ENCODE measurements at places on chromosomes 11 and 22. TPM values are rescaled to one million over a fixed set of nuclear protein-coding genes. Genes with fewer than 3 reads are reported as not detected.

DNA sequence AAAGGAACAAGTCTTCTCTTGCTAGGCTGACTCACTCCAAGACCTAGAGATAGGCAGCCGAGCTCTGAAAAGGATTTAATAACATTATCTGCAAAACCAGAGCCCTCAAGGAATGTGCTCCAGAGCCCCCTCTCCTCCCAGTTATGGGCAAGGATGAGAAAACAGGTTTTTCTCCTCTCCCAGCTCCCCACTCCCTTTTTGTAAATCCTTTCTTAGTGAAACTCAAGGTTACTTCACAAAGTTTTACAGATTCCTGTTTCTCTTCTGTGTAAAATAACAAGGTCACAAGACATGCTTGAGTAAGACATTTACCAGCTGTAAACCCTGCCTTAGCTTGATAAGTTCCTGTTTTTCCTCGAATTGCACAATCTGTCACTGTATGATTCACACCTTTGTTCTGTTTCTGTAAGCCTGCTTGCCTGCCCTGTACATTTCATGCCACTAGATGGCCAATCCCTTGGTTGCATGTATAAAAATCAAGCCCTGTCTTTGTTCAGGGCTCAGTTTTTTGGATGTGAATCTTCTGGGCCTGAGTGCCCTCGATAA lies 489.4 kb downstream of the KCNA4 start:
- DNase-seq = no peak

DNA sequence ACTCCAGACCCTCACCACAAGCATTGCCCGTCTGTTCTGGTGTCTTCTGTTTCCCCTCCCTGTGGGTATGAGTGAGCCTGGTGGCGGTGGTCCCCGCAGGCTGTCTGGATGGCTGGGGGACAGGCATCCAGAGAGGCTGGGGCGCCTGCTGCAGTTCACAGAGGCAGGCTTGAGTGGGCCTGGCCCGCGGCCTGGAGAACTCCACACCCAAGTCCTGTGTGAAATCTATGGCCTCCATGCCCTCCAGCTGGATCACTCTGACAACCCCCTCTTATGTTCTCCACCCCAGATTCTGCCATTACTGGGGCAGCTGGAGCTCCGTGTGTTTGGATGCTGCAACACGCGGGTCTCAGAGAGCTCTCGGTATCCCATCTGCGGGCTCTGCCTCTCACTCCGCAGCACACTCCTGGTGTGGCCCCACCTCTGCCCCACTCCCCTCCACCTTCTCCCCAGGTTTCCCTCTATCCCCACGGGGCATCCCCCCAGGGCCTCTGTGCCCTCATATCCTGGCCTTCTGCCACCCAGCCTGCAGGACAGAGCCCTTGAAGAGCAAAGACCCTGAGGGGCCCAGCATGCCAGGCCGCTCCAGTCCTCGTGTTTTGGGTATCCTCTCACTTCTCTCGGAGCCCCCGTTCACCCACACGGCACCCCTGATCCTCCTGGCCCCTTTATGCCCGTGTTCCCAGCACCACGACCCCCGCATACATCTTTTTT lies 31.3 kb downstream of the LRRC74B start:
- no peak for DNase-seq

DNA sequence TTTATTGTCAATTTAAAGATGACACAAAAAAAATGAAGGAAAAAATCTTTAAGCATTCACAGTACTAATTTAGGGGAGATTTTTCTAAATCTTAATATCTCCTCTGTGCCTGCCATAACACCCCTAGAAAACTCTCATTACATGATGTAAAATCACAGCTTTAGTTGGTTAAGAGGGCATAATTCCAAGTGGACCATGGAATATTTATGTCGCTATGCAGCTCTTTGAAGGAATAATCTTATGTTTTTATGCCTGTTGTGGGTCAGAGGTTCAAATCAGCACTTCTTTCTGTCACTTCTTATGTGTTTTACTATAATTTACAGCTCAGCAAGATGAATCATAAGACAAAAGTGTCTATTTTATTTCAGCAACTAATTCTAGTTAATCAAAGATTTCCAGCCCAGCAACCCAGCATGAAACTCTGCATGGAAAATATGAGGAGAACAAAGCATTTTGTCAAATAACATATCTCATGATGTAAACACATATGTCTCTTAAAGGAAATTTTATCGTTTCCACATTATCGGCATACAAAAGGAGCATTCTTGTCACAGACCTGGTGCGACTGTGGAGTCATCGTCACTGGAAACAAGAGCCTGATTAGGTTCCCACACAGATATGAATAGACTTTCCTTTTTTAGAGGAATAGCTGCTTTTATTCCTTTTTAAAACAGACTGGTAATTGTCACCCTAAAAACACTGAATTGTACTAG lies 274.8 kb downstream of the SOX6 start:
- no peak for DNase-seq

DNA sequence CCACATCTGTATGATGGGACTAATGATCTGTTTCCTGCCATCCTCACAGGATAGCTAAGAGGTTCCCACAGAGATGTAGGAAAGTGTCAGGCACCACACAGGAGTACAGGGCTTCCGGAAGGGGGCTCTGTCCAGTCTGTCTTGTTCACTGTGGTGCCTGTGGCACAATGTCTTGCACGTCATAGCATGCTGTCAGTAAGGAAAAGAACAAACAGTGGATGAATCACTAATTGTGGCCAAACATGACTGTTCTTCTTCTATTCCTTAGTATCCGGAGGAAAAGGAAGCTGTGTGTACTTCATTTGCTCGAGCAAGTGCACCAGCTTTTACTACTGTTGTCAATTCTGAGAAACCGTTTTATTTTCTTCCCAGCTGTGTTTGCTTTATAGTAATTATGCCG lies 73.4 kb upstream of the YWHAH start:
- no peak for DNase-seq

- no peak for DNase-seq
Observed at GRCh38 chr11:44978961-44979331, 28.3 kb upstream of the TP53I11 start.

- no peak for DNase-seq
Observed at GRCh38 chr22:42791721-42792452, 65.2 kb downstream of the ARFGAP3 start.

DNA sequence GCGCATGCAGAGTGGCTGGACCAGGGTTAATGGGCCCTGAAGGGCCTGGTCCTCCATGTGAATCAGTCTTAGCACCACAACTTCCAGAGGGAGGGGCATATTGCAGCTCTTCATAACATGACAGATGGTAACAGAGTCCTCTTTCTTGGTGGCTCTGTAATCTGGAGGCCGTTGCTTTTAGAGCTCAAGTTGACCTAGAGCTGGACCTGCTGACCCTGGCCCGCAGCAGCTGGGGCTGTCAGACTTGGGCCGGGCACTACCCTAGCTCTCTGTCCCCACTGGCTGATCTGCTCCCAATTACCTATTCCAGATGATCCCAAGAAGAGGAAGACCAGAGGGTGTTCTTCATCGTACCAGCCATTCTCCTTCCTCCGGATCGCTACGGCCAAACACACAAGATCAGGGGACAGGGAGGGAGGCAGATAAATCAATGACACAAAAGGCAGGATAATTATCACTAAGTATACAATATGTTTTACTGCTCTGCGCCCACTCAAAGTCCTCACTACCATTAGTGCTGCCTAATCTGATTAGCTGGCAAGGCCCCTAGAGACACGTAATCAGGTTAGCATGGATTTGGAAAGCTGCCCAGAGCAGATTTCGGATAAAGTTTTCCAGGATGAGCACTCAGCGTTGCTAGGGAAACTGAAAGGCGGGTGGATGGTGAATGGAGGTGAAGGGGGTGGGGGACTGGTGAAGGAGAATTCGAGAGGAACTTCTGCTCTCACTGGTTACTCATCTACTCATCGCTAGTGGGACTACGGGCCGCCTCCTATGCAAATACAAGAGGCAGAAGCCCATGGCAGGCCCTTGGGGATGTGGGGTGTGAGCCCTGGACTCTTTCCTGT lies 64.5 kb upstream of the PHOX2A start:
- DNase-seq = no peak

- DNase-seq = no peak
Observed at GRCh38 chr22:41217553-41218157, 12.5 kb downstream of the L3MBTL2 start.

DNA sequence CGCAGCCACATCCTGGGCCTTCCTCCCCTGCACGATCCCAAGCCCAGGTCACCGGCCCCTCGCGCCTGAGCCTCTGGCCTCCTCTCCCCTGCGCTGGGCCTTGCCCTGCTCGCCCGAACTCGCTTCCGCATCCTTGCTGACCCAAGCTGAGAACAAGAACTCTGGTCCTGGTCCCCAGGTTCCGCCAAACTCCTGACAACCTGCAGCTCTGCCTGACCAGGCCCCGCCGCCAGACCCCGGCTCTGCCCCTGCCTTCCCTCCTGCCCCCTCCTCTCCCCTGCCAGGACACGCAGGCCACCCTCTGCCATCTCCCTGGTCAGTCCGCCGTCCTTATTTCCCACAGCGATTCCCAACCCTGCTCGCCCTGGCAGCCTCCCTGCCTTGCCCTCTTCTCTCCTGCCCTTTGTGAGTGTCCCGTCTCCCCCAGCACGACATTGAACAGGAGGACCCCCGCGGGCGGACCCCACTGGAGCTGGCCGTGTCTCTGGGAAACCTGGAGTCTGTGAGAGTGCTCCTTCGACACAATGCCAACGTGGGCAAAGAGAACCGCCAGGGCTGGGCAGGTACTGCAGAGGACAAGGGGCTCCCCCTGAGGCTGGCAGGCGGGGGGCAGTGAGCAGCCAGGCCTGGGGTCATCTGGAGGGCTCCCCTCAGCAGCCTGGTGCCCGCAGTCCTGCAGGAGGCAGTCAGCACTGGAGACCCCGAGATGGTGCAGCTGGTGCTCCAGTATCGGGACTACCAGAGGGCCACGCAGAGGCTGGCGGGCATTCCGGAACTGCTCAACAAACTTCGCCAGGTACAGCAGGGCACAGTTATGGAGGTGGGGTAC lies 762 bp downstream of the ANKRD13D start:
- no peak for DNase-seq

DNA sequence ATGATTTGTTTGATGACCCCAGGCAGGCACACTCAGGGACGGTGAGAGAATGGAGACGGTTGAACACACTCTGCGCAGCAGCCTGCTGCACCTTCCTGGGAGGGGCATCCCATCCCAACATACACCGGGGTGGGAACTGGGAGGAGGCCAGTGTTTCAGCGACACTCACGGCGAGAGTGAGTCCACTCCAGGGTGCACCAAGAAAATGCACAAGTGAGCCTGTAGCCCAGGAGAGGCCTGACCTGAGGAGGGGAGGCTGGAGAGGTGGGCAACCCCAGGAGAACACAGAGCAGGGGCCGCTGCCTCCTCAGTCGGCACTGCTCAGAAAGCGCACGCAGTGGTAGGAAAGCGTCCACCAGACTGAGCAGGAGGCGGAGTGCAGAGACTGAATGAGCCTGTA lies 54.5 kb downstream of the IGF2 start:
- DNase-seq = no peak

GRCh38 chr11:61293867-61294716 lies 1.0 kb downstream of the VWCE start:
- DNase-seq = peak; percentile 91

- no peak for DNase-seq
Observed at GRCh38 chr11:95487391-95487790, 256.4 kb upstream of the SESN3 start.

DNA sequence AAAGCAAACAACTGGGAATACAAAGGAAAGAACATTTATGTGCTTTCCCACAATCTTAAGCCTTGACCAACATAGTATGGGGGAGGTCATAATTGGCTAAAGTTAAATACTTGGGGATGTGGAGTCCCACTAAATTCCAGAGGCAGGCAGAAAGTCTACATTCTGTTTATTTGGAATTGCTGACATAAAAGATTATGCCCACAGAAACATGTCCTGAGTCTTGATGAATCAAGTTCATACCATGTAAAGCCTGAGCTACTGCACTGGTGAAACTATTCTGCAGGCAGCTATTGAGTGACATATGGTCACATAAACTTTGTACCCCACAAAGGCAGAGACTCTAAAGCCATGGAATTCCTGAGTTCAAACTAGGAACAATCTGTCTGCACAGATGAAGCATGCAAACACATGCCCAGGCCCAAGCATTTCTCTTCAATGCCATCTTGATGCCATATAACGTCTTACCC lies 69.9 kb upstream of the CHRM4 start:
- no peak for DNase-seq

DNA sequence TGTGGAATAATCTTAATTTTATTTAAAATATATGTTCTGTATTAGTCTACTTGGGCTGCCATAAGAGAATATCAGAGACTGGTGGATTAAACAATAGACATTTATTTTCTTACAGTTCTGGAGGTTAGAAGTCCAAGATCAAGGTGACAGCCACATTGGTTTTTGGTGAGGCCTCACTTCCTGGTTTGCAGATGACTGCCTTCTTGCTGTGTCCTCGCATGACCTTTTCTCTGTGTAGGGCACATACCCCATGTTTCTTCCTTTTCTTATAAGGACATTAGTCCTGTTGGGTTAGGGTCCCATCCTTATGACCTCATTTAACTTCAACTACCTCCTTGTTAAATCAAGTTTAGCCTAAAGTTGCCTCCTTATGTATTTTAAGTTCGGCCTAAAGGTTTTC lies 202.7 kb upstream of the MPPED2 start:
- DNase-seq = no peak

DNA sequence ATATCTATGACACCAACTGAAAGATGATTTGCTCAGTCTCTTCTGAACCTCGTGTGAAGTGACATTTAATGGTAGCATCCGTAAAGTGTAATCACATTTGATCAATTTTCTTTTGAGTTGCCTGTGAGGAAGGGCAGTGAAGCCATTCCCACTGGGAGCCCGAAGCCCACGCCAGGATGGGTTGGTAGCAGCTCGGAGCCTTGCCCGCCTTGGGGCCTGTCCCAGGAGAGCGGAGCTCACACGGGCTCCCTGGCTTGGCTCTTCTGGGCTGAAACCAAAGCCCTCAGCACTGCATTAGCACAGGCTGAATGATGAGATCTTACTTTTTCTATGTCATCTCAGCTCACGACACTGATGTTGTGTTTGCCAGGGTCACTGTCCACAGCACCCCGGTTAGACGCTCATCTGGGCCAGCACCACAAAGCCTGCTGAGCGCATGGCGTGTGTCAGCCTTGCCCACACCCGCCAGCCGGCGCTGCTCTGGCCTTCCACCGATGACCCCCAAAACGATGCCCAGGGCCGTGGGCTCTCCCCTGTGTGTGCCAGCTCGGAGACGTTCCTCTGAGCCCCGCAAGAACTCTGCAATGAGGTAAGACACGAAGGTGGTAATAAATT lies 9.3 kb upstream of the TRMU start:
- no peak for DNase-seq

Gene GPR83
- not detected for total RNA-seq

Gene MS4A1
- total RNA-seq = not detected

Gene SHISAL1
- total RNA-seq = 6.1 TPM

Gene SMTNL1
- not detected for total RNA-seq

Gene NDUFC2
- 182 TPM for total RNA-seq

Gene ABCG4
- 0.75 TPM for total RNA-seq

Gene KCNC1
- total RNA-seq = not detected

Gene TEX54
- not detected for total RNA-seq
